ENCODE measurements at places on chromosomes 5 and 9. TPM values are rescaled to one million over a fixed set of nuclear protein-coding genes. Genes with fewer than 3 reads are reported as not detected.
A peak's percentile ranks its signal among the peaks of the same experiment; 100 is the strongest.

- no peak for DNase-seq
These were observed 42.5 kb downstream of the ALG2 start for GRCh38 chr9:99178912-99179872.

DNA sequence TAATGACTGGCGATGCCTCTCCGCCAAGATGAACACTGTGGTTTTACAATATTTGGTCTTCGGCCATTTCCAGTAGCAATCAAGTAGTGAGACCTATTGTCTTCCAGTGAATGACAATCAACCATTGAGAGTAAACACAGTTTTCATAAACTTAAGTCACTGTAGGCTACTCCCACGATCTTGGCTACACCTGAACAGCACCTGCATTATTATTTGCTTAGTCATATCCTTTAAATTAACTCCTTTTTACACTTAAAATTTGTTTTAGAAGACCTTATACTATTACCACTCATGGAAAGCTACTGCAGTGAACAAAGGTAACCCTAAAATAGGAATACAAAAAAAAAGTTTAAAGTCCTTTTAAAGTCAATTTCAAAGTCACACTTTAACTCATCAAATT lies 58.2 kb downstream of the ZNF354C start:
- no peak for DNase-seq

DNA sequence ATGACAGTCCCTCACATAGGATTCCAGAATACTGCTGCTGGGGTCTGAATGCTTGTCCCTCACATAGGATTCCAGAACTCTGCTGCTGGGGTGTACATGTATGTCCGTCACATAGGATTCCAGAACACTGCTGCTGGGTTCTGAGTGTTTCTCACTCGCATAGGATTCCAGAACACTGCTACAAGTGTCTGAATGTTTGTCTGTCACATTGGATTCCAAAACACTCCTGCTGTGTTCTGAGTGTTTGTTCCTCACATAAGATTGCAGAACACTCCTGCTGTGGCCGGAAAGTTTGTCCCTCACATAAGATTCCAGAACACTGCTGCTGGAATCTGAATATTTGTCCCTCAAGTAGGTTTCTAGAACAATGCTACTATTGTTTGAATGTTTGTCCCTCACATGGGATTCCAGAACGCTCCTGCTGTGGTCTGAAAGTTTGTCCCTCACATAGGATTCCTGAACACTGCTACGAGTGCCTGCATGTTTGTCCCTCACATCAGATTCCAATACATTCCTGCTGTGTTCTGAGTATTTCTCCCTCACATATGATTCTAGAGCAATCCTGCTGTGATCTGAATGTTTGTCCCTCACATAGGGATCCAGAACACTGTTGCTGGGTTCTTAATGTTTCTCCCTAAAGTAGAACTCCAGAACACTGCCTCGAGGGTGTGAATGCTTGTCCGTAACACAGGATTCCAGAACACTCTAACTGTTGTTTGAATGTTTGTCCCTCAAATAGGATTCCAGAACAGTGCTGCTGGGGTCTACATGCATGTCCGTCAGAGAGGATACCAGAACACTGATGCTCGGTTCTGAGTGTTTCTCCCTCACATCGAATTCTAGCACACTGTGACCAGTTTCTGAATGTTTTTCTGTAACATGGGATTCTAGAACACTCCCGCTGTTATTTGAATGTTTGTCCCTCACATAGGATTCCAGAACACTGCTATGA lies 200.4 kb downstream of the FOXD4L6 start:
- no peak for DNase-seq

GRCh38 chr5:150306775-150307174 lies 4.1 kb upstream of the ARSI start:
- DNase-seq, result no peak

- no peak for DNase-seq
These were observed 68.3 kb downstream of the TARS1 start for GRCh38 chr5:33509036-33509435.

GRCh38 chr5:169860585-169860984 lies 119.7 kb downstream of the INSYN2B start:
- no peak for DNase-seq

GRCh38 chr5:109788596-109788995 lies 98.9 kb downstream of the MAN2A1 start:
- DNase-seq, result no peak

- no peak for DNase-seq
These were observed 21.2 kb downstream of the RASEF start for GRCh38 chr9:83041771-83042170.

GRCh38 chr5:173664154-173664526 lies 47.7 kb upstream of the BOD1 start:
- peak; percentile 81 for DNase-seq

DNA sequence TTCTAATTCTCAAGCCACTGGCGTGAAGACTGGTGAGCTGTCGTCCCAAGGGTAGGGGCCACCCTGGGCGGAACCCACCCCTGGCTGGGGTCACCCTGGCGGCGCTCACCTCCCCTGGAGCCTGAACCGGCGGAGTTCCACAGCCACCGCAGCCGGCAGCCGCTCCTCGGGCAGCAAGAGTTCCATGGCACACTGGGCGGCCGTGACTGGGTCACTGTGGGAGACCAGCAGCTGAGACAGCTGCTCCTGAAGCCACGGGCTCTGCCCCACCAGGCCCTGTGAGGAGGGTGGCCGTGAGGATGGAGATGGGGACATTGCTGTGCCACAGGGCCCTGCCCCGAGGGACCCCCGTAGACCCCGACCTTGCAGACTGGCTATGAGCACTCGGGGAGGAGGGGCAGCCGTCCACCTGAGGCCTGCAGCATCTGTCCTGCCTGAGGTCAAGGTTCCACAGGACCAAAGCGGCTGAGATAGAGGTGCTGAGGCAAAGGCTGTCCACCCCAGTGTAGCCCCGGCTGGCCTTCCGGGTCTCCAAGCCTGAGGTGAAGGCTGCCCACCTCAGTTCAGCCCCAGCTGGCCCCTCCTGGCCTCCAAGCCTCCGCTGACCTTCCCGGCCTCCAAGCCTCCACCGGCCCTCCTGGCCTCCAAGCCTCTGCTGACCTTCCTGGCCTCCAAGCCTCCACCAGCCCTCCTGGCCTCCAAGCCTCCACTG lies 50.6 kb upstream of the NRARP start:
- no peak for DNase-seq

The GPR150 gene
- 0.44 TPM for polyA plus RNA-seq

The CNOT8 gene
- polyA plus RNA-seq, result 43.7 TPM

The PCDHA11 gene
- polyA plus RNA-seq, result 0.19 TPM

The MELK gene
- 3.7 TPM for polyA plus RNA-seq

The QRFP gene
- not detected for polyA plus RNA-seq

The HAPLN1 gene
- polyA plus RNA-seq, result 0.08 TPM

The BNC2 gene
- polyA plus RNA-seq, result 1.3 TPM

The GLDC gene
- not detected for polyA plus RNA-seq
